ENCODE measurements at places on chromosomes 2 and 18.

- no peak for DNase-seq
Measured at GRCh38 chr2:225806105-225806504, 406.6 kb downstream of the NYAP2 start.

- DNase-seq: no peak
Measured at GRCh38 chr2:208189069-208189809, 591 bp downstream of the C2orf80 start.

DNA sequence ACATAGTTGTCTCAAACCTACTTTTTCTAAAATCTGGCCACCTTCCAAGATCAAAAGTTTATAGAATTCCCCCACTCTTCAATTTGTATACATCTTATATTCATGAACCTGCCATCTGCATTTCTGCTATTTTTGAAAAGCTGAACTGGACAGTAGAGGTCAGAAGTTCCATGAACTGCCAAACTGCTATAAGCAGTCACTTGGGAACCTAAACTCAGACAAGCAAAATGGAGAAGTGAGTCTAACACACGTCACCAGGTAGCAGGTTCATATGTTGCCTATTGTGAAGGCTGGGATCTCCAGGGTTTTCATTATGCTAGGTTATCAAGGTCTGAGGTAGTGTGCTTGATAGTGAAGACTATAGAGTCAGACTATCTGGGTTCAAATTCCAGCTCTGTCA, 2.0 kb upstream of the MYO1B start:
- DNase-seq: no peak

- no peak for DNase-seq
Measured at GRCh38 chr2:8152392-8153257, 529.2 kb upstream of the ID2 start.

- DNase-seq: no peak
Measured at GRCh38 chr2:99139003-99139402, 2.5 kb upstream of the C2orf15 start.

GRCh38 chr2:102498414-102498813, 25.4 kb downstream of the SLC9A4 start:
- DNase-seq: no peak

DNA sequence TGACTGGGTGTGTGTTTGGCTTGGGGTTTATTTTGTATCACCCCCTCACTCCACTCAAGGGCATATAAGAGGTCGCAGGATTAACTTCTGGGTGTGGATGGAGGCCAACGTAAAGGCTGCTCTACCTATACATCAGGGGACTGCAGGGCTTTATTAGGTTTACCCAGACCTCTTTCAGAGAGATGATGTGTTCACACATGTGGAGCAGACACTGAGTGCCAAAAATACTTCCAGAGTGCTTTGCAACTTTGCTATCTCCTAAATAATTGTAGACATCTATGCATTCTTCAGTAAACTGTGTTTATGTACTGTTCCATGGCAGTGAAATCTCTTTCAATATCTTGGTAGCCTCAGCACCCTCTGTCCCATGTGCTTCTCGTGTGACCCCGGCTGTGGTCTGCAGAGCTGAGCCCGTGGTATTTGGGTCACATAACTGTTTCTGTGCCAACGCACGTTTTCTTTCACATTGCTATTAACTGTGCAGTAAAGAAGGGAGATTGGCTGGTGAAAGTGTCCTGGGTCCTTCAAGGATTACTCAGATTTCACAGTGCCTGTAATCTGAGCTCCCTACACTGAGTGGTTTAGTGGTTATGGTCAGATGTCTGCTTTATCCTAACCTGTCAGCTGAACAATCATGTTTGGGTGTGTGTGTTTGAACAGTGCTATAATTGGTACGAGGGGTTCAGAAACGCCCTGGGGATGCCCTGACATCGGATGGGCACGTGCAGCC, 208.1 kb downstream of the VAPA start:
- peak; percentile 62 for DNase-seq

DNA sequence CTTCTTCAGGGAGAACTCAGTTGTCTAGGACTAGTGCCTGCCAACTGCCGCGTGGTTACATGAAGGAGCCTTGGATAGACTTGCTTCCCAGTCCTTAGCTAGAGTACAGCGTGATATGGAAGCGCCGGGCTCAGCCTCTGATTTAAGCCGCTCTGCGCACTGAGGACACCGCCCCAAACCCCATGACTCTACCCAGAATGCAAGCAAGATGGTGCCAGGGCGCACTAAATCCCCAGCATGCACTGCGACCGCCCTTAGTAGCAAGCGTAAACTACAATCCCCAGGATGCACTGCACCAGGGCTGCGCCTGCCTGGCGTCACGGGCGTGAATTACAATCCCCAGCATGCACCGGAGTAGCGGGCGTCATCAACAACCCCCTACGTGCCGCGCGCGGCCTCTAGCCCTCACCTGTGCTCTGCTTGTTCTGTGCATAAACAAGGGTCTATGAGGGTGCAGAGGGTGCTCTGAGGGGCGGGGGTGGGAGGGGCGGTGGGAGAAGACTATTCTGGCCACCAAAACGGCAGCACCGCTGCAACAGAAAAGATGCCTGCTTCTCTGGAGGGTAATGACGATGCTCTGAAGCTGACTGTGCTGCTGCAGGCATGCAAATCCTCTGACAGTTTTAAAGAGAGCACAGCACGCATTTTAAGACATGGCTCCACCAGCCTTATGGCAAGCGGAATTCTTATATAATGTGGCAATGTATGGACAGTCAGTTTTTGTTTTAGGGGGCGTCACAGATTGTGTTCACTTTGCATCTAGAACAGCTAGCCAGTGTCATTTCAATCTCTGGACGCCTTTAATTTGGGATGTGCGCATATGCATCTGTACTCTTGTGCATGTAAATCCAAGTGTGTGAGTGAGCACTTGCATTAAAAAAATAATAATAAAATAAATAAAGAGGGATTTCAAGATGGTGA, 282.5 kb upstream of the MYT1L start:
- DNase-seq: peak; percentile 94

GRCh38 chr18:51651761-51652160, 454.3 kb upstream of the MEX3C start:
- DNase-seq: no peak

GRCh38 chr2:62941413-62941812, 109.2 kb upstream of the OTX1 start:
- DNase-seq: no peak

- no peak for DNase-seq
Measured at GRCh38 chr2:120771781-120772208, 36.1 kb downstream of the GLI2 start.

- DNase-seq: no peak
Measured at GRCh38 chr18:11667578-11667977, 21.5 kb upstream of the GNAL start.

- DNase-seq: peak; percentile 75
Measured at GRCh38 chr2:74864728-74865722, 31.1 kb downstream of the HK2 start.

DNA sequence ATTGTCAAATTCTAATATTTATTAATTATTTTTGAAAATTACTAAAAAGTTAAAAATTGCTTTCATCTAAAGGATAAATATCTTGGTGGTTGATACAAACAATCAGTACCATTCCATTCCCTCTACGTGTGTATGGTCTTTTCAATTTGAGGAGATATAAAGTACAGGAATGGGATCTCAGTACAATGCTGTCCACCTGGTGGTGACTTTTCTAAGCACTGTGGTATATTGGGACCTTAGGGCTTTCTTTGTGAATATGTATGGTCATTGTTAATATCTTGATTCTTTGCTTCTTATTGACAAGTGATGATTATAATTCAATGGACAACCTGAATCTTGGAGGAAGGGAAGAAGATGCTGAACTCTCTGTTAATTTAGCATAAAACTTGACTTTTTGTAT, 83.1 kb downstream of the NBEAL1 start:
- no peak for DNase-seq

DNA sequence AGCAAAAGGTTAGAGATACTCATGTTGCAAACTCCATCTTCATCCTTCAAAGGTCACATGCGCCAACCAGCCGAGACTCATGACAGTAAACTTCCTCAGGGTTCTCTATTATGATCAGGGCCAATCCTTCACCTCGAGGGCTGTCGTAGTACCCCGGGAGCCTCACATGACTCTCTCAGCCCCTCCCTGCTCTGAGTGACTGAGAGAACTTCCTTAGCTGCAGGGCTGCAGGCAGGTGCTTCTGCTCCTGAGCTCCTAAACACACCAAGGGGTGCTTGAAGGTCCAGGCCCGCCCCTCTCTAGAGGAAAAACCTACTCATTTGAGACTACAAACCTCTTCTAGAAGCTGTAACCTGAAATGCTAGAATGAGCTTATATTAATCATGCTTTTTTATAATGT, 48.2 kb downstream of the LONRF2 start:
- DNase-seq: no peak

DNA sequence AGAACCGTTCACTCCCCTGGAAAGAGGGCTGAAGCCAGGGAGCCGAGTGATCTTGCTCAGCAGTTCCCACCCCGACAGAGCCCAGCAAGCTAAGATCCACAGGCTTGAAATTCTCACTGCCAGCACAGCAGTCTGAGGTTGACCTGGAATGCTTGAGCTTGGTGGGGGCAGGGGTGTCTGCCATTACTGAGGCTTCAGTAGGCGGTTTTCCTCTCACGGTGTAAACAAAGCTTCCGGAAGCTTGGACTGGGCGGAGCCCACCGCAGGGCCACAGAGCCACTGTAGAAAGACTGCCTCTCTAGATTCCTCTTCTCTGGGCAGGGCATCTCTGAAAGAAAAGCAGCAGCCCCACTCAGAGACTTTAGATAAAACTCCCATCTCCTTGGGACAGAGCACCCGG, 180.8 kb downstream of the WDR7 start:
- DNase-seq: no peak

DNA sequence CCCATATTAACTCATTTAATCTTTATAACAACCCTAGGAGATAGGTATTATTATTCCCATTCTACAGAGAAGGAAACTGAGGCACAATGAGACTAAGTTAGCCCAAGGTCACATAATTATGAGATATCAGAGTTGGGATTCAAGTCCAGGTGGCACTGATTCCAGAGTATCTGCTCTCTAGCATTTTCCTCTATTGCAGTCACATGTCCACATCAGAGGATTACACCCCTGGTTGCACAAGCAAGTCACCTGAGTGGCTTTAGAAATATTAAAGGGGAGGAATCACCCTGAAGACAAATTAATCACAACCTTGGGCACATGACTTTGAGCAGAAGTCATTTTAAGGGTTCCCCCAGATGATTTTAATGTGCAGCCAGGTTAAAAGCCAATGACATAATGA, 23.8 kb downstream of the SRD5A2 start:
- DNase-seq: no peak

- DNase-seq: peak; percentile 94
Measured at GRCh38 chr2:237315170-237315828, 98.7 kb downstream of the COL6A3 start.

Measured in MG63 (cell line).